ENCODE measurements at places on chromosomes 5 and 9.
A peak's percentile ranks its signal among the peaks of the same experiment; 100 is the strongest.

DNA sequence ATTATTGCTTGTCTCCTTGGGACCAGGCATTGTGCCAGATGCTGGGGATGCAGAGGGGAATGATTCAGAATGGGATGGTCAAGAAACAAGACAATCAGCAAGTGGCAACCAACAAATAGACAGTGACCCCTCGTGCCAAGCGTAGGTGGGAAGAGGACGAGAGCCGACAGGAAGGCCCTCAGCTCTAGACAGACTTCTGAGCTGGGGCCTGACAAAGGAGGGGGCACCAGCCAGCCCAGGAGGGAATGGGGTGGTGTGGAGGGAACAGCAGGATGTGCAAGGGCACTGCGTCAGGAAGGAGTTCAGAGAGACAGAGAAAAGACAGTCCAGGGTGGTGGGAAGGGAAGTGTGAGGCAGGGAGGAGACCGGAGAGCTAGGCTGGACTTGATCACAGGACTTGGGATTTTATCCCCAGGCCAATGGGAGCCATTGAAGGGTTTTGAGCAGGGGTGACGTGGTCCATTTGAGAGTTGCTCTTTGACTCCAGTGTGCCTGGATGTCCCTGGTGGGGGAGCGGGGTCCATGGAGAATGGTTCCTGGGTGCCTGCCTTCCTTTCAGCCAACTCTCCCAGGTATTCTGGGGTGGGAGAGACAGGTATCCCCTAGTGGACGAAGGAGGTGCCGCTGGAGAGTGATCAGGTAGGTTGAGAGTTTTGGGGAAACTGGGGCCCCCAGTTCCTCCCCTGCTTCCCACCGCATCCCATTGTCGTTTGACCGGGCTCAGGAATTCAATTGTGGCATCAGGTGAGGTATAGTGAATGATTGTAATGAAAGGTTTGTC lies 79.3 kb upstream of the ZNF618 start:
- DNase-seq = peak; percentile 72

DNA sequence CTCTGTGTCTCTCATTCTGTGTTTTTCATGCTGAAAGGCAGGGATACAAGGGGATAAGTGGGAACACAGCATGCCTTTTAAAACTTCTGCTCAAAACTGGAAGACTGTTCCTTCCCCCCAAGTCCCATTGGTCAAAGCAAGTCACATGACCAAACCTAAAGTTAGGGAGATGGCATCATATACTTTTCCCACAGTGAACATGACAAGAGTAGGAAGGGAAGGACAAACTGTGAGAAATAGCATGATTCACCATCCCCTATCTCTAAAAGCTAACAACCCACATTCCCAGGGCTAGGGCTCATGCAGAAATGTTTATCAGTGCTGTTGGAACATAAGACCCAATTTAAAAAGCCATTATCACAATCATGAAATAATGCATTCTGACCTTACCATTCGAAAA lies 24.2 kb upstream of the SHISAL2B start:
- DNase-seq = no peak

DNA sequence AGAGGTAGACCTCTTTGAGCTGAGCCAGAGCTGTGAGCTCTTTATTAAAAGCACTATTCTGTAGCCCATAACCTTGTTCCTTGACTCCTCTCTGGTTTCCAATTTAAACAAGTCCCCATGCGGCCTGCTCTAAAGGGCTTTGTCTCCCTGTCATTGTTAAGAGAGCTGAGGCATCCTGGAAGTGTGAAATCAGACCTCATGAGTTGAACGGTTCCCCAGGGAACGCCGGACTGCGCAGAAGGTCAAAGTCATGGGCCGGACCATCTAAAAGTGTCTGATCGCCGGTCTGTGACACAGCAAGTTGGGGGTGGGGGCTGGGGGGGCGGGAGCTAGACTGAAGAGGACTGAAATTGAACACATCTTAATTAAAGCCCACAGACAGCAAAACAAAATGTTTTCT lies 265.8 kb downstream of the SLF1 start:
- no peak for DNase-seq

DNA sequence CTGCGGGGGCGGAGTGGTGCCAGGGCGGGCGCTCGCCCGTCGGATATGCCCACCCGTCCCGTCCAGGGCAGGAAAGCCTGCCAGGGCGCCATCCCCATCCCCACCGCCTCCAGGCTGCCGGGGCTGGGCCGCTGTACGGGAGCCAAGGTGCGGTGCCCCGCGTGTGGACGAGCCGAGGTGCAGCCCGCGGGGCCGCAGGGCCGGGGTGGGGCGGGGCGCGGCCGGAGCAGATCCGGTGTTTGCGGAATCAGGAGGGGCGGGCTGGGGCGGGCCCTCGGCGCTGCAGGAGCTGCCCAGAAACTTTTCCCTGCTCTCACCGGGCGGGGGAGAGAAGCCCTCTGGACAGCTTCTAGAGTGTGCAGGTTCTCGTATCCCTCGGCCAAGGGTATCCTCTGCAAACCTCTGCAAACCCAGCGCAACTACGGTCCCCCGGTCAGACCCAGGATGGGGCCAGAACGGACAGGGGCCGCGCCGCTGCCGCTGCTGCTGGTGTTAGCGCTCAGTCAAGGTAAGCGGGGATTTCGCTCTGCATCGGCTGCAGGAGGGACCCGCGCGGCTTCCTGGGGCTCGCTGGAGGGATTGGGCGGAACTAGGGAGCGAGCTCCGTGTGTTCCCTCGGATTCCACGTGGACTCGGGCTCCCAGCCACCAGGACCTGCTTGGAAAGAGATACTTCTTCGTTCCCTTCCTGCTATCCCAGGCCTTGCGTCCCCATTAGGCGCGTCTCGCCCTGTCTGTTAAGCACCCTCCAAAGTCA lies at the start of gene ITGA2:
Gene ITGA2, plus strand, starts transcription at position 328 of the 756 bp plus-strand sequence. Its CDS starts 117 bp downstream, at position 445.
- peak; percentile 92 for DNase-seq

GRCh38 chr9:105069696-105070095 lies 141.7 kb upstream of the ABCA1 start:
- no peak for DNase-seq

- no peak for DNase-seq
These were observed at the start of gene TGFBI for GRCh38 chr5:136028782-136029742. TSS of gene TGFBI (plus strand) at chr5:136028988. CDS start at chr5:136029056, 68 bp downstream.

DNA sequence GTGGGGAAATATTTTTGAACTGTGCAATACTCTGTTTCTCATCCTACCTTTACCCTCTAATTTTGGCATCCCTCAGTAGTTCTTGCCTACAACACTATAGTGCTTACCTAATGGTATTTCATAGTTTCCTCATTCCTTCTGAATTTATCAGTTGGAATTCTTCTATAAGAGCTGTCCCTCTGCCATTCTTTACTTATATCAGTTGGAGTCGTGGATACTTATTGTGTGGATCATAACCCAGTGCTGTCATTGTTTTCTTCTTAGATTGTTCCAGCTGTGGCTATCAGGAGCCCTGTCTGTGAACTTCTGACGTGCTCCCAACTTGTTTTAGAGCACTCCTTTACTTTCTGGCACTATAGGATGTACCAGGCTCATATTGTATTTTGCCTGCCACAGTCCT lies 146.1 kb upstream of the OTULINL start:
- DNase-seq = no peak

DNA sequence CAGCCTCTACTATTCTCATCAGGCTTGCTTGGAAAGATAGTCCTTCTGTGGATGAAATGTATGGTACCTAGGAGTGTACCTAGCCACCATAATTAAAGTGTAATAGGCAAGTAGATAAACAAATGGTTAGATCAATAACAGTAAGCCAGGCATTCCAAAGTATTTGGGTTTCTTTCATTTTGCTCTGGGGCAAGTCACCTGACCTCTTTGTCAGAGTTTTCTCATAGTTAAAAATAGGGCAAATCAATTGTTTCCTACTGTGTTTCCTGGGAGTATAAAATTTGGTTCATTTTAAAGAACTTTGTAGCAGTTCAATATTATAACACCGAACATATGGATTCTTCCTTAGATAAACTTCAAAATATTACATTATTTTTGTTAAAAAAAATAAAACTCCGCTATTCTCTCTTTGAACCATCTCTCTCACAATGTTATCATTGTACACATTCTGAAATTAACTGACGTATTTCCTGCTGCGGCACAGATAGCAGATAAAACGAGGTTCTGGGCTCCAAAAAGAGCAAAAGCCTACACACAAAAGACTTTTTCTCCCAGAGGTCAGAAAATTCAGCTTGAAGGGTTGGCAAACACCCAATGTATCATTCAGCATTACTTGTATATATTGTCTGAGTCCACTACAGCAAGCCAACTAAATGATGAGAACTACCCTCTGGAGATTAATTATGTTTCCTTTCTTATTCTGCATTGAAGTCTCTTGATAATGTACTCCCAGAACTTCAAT lies 267.9 kb downstream of the COX7C start:
- no peak for DNase-seq

DNA sequence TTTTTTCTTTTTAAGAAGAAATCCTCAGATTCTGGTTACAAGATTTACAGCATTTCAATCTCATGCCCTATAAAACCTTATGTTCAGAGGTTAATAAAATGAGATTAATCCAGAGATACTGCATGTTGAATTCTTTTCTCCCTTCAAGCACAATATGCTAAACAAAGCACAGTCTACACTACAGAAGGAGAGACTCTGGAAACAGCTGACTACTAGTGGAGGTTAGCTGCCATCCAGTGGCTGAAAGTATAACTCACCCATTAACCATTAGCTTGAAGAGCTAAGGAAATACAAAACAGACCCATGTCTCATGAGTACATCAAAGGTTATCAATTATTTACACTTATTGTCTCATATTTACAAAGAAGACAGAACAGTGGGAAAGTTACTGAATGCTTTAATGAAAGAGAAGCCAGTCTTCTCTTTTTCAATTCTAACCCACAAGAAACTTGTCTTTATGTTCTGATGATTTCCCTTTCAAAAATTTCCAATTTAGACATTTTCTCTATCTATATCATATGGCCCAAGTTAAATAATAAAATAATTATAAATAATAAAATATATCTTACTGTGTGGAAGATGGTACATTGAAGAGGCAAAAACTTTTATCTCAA lies 12.7 kb upstream of the DNAH5 start:
- DNase-seq = no peak

DNA sequence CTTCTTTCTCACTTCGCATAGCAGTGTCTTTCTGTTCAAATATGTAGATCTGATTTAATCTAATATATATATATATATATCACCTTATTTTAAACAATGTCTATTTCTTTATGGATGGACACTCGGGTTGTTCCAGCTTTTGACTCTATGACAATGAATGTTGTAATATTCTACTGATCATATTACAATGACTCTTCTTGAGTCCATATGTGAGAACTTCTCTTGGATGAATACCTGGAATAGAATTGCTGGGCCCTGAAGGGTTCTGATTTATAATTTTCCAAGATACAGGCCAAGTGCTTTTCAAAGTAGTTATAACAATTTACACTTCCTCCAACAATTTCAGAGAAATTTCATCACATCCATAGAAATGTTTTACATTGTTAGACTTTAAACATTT lies 28.8 kb downstream of the NTRK2 start:
- no peak for DNase-seq

DNA sequence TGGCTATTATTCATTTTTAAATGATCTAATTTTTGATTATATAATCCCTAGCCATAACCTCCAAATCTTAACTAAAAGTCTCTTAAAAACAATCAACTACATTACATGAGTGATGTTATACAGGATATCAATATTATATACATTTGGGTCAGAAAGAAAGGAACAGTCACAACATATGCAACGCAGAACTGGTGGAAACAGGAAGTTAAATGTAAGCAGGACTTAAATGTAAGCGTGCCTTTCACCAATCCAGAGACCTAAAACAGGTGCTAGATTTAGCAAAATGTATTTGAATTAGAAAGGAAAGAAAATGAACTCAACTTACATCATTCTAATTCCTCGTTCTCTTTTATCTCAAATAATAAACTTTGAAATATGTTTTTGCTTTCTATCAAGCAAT lies 738.5 kb downstream of the PTPRD start:
- DNase-seq = no peak

DNA sequence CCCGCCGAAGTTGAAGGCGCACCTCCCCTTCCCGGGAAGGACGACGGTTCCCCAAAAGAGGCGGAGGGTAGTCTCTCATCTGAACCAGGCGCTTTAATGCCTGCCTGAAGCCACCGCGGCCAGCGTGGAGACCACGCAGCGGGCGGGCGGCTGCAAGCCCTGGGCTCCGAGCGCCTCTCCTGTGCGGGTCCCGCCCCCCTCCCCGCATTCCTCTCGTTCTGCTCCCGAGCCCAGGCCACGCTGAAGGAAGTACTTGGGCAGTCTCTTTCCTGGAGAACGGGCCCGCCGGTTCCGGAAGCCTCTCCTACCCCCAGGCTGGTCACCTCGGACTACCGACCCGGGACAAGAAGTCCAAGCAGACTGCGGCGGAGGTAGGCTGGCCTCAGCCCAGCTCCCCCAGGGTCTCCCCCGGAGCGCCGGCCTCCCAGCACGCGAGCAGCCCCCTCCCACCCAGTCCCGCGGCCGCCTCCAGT lies 571 bp downstream of the PPIC start:
- DNase-seq = no peak

GRCh38 chr5:179759581-179760551 lies 27.2 kb downstream of the MAML1 start:
- no peak for DNase-seq

DNA sequence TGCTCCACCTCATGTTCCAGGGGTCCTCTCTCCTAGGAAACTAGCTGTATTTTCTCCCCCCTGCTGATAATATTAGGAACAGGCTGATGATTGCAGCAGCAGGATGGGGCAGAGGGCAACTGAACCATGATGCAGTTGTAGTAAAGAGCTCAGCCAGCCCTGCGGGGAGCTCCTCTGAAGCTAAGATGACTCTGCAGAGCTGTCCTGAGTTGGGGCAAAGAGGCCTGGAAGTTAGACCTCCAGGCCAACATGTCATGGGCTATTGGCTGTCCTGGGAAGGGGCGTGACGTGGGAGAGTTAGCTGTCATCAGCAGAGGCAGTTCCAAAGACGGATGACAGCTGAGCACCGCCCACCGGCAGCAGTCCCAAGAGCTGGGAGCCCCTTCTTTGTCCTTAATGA lies 6.6 kb upstream of the FBP1 start:
- DNase-seq = no peak

- no peak for DNase-seq
These were observed 43.5 kb downstream of the SLC12A7 start for GRCh38 chr5:1068204-1068894.

- DNase-seq = no peak
These were observed 33.6 kb downstream of the PRRT1B start for GRCh38 chr9:131578731-131579504.

GRCh38 chr9:121887553-121888437 lies 205.3 kb downstream of the TTLL11 start:
- DNase-seq = no peak

DNA sequence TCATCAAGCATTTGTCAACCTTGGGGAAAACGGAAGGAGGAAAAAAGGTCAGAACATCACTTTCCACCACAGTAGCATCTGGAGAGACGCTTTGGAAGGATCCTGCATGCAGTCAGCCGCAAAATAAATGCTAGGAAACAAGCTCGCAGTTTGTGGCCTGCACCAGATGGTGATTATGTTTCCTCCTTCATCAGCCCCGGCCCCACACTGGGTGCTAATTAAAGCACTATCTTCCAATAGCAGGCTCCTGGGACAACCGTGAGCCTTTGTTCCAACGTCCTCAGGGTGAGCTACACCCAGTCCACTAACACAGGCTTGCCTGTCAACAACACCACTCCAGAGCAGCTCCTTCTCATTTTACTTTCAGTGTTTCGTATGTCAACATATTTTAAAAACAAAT lies 64.0 kb downstream of the RNF130 start:
- DNase-seq = no peak
